ENCODE measurements at places on chromosomes 6 and 20. TPM values are rescaled to one million over a fixed set of nuclear protein-coding genes. Genes with fewer than 3 reads are reported as not detected.

Gene BPIFB6
- polyA plus RNA-seq, result not detected

DNA sequence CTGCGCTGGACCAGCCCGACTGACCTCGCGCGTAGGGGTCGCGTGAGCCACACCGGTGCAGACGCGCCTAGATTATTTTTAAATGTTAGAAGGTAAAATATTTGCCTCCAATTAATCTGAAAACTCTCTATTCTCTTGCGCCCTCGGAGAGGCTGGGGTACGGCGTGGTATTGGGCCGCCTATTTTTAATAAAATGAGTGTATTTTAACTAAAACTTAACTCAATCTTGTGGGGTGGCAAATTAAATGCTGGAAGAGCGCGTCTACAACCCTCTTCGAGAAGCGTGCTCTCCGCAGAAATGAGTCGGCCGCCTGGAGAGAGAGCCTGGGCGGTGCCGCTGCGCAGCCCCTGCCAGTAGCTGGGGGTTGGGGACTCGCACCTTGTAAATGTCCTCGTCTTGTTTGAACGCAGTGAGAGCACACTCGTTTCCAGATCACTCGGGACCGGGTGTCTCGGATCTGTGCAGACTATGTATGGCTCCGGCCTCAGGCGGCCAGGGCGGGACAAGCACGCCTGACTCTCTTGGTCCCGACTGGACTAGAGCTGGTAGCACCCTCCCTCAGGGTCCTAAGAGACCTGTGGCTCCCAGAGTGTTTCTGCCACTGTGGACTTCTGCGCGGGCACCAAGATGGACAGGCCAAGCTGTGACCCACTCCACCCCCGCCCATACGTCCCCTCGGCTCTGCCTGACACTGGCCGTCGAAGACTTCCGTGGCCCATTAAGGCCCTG lies 2.0 kb upstream of the MAFB start:
- no peak for DNase-seq

GRCh38 chr20:61449916-61450315 lies 197.9 kb downstream of the CDH4 start:
- no peak for DNase-seq

DNA sequence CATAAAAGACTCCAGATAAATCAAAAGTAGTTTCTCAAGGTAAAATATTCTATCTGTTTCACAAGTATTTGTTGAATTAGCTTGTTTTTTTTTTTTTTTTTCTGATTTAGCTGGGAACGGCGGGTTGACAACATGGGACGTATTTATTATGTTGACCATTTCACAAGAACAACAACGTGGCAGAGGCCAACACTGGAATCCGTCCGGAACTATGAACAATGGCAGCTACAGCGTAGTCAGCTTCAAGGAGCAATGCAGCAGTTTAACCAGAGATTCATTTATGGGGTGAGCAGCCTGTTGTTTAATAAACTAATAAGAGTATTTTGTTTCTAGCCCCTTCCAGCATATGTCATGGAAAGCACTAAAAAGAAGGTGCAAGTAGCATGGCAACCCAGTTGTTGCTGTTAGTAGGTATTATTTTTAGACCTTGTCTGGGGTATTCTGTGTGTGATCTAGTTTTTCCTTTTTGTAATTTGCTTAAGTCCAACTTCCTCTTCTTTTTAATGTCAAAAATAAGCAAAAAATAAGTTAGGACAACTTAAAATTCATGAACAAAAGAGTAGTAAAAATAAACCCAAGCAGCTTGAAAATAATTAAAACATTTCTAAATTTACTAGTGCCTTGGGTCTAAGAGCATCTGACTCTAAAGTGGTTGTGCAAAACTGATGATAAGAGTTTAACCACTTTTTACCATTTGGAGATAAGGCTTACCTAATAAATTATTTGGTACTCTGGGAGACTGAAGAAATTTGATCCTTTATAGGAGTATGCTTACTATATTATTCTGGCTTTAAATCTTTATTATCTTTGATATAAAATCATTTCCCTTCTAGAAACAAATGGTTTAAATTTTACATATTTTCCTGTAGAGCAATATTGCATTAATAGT lies 70.8 kb upstream of the DYNLRB1 start:
- no peak for DNase-seq

DNA sequence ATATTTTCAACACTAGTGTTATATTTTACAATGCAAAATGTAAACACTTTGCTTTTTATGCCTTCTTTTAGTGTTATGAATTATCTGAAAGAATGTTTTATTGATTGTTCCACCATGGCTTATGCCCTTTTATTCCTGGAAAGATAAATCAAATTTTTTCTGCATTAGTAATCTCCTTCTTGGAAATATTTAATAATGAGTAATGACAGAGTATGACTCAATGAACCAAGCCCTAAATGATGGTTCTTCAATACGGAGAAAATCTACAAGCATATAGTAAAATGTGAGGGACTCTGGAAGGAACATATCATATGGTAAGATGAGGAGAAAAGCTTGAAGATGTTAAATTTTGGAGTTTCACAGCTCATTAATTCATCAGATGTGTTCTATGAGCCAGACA lies 929.6 kb downstream of the C6orf118 start:
- DNase-seq, result no peak

DNA sequence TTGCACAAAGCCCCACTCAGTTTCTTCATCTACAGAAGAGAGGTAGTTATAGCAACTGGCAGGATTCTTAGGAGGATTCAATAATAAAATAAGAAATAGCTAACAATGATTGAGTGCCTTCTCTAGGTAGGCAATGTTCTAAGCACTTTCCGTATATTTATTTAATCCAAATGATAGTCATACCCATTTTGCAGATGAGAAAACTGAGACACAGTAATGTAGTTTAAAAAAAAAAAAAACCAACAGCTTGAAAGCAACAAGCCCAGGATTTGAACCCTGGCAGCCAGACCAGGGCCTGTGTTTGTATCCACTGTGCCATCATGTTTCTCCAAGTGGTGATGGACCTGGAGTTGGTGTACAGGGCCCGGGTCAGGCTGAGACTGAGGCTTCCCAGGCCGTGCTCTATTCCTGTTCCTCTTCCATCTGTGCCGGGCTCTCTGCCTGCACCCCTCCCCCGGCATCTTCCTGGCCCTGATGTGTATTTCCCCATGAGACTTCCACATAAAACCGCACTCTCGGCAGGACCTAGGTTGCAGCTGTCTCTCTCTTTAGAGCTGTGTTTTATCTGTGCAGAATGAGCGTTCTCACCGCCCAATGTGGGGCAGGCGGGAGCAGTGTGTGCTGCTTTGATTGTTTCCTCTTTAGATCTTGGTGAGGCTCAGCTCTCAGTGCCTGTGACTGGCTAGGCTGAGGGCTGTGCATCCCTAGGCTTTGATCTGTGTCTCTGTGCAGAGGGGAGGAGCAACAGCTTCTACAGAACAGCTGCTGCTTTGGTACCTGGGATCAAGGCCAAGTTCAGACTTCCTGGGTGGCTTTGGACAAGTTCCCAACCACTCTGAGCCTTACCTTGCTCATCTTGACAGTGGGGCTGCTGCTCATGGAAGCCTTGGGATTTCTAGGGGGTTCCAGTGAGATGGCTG lies 49.5 kb downstream of the TOX2 start:
- no peak for DNase-seq

GRCh38 chr6:17045581-17046322 lies 56.1 kb upstream of the STMND1 start:
- DNase-seq, result peak; percentile 7

DNA sequence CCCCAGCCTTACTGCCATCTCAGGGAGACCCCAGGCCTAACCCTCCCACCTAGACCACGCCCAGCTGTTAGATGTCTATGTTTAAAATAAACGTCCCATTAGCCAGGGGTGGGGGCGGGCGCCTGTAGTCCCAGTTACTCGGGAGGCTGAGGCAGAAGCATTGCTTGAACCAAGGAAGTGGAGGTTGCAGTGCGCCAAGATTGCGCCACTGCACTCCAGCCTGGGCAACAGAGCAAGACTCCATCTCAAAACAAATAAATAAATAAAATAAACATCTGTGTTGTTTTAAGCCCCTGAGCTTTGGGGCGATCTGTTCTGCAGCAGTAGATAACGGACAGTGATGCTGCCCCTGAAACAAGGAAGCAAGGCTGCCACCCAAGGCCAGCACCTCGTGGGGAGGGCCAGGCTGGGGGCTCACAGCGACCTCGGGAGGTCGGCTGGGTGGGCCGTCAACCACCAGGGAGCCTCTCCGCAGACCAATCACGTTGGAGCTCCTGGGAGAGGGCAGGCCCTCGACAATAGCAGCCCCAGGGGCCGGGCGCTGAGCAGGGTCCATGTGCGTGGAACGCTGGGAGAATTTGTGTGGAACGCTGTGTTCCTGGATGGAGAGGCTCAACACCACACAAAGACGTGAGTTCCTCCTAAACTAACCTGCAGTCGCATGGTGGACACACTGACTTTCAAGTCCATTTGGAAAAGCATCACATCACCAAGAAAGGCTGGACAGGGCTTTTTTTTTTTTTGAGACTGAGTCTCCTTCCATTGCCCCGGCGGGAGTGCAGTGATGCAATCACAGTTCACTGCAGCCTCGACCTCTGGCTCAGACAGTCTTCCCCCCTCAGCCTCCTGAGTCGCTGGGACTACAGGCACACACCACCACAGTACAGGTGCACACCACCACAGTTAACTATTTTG lies 1.0 kb upstream of the HELZ2 start:
- no peak for DNase-seq

Gene PAK5
- 7.2 TPM for polyA plus RNA-seq

Gene EPPIN
- polyA plus RNA-seq, result not detected

DNA sequence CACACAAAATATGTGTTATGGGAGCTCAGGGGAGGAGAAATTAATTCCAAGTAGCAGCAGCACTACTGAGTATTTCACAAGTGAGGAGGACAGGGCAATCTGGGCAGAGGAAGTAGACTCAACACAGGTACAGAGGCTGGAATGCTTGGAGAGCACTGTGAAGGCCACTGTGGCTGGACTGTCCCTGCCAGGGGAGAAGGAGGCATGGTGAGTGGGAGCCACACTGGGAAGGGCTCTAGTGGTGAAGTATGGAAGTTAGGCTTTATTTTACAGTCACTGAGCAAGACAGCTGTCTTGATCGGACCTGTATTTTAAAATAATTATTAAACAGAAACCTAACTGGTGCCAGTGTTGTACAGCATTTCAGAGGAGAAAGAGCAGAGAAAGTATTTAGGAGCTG lies 28.8 kb downstream of the FAM229B start:
- DNase-seq, result no peak

DNA sequence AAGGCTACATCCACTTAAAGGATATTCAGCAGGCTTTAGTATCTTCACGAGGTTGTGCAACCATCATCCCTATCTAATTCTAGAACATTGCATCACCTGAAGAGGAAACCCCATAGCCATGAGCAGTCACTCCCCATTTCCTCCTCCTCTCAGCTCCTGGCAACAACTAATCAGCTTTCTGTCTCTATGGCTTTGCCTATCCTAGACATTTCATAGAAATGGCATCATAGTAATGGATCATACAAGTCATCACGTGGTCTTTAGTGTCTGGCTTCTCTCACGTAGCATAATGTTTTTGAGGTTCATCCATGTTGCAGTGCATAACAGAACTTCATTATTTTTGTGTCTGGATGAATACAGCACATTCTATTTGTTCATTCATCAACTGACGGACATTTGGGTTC lies 20.5 kb downstream of the SNAI1 start:
- no peak for DNase-seq

DNA sequence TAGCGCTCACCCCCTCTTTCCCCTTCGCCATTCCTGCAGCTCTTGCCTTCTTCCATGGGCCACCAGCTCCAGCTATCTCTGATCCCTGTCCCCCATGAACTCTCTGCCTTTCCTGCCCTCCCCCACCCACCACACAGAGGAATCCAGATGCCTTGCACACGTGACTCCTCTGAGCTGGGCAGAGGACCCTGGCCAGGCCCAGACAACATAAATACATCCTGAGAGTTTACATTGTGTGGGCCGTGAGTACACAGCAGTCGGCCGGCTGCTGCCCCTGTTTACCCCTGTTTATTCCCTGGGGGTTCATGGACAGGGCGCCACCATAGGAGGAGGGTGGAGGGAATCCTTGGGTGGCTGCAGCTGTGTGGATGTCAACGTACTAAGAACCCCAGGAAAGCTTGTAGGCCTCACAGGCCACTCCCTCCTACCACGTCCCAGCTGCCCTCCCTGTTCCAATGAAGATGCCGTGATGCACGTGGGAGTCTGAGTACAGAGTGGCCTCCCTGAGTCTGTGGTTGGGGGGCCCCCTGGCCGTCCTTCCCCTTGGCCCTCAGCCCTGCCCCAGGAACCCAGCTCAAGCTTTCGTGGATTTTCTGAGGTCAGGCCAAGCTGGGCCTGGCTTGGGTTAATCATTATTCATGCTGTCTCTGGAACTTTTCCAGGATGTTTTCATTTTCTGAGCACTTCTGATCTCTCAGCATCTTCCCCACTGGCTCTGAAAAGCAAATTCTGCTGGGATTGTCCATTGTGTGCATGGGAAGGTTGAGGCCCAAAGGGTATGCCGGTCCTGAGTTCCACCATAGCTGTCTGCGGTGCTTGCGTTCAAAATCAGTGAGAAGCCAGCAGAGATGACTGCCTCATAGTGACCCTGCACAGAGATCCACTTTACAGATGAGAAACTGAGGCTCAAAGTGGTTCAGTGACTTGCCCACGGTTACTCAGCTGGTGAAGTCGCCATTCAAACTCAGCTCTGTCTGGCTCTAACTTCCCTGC lies 136.3 kb downstream of the MRPL14 start:
- no peak for DNase-seq

- DNase-seq, result peak; percentile 42
Observed at GRCh38 chr20:13996265-13996664, 949 bp downstream of the MACROD2 start.

DNA sequence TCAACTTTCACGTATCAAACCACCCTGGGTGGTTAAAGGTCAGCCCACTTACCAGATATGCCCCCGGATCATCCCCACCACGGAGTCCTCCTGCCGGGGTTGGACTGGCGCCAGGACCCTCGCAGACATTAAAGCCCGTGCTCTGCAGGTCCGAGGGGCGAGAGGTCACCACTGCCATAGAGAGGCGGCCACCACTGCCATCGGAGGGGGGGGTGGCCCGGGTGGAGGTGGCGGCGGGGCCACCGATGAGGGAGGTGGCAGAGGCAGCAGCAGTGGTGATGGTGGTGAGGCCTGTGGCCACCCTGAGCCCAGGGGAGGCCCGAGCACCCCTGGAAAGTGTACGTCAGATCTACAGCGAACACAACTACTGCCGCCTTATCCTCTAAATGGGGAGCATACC lies 76.3 kb downstream of the ASXL1 start:
- no peak for DNase-seq

Gene DCDC2
- 0.88 TPM for polyA plus RNA-seq

Gene MAP3K4
- 12.8 TPM for polyA plus RNA-seq

DNA sequence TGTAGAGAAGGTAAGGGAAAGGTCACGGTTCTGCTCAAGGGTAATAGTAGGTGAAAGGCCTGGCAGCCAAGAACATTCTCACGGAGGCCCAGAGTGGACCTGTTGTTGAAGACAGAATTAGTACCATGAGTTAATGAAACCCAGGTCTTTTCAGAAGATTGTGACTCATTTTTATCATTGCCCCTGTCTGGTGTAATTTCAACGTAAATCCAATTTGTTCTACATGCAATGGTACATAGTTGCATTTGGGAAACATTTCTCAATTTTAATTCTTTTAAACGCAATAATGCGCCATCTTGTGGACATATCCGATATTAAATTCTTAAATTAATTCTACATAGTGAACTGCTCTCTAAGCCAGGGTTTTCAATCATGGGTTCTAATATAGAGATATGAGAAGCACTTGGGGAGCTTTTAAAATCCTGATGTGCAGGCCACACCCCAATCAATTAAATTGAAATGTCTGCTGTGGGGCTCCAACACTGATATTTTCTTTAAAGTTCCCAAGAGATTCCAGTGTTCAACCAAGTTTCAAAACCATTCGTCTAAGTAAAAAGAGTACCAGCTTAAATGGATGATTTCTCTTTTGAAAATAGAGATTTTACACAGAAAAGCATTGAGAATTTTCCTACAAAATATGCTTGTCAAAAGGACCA lies 257.4 kb downstream of the PLCB1 start:
- peak; percentile 81 for DNase-seq

Gene ROS1
- not detected for polyA plus RNA-seq
